ENCODE measurements at places on chromosomes 6 and 20.

GRCh38 chr20:25269833-25270170 lies 21.9 kb downstream of the PYGB start:
- DNase-seq: no peak

- no peak for DNase-seq
Measured at GRCh38 chr20:63961664-63962425, 5.6 kb upstream of the UCKL1 start.

DNA sequence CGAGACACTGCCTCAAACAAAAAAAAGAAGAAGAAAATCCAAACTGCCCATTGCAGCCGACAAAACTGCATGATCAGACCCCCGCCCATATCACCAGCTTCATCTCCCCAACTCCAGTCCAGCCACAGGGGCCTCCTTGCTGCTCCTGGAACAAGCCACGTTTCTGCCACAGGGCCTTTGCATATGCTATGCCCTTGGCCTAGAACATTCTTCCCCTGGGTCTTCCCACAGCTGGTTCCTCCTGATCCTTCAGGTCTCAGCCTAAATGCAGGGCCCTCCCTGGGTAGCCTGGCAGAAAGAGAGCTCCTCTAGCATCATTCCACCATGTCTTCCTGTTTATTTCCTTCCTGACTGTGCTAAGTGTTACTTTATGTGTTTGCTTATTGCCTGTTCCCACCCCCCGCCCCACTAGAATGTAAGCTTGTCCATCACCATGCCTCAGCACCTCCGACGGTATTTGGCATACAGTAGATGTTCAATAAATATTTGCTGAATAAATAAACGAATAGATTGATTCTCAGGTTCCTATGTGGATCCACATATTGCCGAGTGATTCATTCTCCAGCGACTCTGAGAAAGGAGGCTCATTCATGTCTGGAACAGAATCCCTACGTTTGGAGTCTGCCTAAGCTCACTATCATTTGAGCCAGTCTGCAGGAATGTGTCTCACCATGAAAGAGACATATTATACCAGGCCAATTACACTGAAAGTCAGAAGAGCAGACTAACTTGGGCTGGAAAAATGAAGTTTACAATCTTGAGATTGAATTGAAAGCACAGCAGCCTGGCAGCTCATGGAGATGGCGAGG lies 56.1 kb downstream of the NFATC2 start:
- no peak for DNase-seq

DNA sequence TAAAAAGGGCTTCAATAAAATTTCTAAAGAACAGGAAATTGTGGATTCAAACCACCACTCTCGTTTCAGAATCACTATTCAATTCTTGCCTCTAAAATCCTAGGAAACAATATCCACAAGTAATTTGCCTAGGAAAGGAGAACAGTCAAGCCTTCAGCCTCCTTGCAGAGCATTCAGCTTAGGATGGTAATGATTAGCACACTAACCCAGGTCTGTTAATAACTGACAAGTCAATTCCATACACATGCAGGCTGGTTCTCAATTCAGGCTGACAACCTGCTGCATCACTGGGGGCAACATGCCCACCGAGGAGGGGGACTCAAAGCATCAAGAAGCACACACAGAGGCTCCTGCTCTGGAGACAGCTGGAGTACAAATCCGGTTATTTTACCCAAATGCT lies 57.6 kb downstream of the GMDS start:
- no peak for DNase-seq

DNA sequence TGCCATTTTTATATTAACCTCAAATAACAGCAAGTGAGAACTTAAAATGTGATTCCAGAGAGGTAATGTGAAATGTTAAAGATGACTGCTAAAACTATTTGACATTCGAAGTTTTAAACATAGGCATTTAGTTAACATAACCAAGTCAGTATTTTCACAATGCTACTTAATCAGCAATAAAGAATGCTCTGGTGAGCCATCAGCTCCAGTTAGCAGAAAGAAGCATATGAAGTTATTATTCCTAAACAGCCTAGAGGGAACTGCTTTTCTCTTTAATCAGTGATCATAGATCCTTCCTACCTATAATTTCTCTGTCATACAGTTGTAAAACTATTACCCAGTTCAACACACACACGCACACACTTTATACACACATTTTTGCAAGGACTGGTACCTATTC lies 60.1 kb downstream of the MMS22L start:
- no peak for DNase-seq

- DNase-seq: no peak
Measured at GRCh38 chr6:122404444-122404843, 5.0 kb downstream of the HSF2 start.

DNA sequence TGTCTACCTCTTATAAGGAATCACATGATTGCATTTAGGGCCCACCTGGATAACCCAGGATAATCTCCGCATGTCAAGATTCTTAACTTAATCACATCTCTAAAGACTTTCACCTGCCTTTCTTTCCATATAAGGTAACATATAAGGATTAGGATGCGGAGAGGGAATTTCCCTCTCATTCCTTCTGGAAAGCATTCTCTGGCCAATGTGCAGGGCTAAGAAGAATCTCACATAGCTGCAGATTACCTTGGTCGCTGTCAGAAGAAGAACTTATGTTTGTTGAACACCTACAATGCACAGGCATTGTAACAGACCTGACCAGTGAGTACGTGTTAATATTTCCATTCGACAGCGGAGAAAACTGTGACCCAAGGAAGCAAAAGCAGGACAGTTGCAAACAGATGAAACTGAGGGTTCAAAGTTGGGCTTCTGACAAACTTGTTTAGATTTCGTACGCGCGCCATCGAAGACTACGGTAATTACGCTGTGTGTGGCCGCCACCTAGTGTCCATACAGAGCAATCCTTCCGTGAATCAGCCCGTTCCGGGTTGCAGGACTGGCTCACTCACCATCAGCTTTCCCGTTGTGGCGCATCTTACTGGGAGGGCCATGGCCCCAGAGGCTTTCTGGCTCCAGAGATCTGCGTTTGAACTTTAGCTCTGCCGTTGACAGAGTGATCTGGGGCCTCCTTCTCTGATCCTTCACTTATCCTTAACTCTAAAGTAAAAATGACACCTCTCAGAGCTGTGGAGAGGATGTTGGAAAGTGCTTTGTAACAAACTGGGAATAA lies 9.5 kb downstream of the C20orf202 start:
- DNase-seq: peak; percentile 24

DNA sequence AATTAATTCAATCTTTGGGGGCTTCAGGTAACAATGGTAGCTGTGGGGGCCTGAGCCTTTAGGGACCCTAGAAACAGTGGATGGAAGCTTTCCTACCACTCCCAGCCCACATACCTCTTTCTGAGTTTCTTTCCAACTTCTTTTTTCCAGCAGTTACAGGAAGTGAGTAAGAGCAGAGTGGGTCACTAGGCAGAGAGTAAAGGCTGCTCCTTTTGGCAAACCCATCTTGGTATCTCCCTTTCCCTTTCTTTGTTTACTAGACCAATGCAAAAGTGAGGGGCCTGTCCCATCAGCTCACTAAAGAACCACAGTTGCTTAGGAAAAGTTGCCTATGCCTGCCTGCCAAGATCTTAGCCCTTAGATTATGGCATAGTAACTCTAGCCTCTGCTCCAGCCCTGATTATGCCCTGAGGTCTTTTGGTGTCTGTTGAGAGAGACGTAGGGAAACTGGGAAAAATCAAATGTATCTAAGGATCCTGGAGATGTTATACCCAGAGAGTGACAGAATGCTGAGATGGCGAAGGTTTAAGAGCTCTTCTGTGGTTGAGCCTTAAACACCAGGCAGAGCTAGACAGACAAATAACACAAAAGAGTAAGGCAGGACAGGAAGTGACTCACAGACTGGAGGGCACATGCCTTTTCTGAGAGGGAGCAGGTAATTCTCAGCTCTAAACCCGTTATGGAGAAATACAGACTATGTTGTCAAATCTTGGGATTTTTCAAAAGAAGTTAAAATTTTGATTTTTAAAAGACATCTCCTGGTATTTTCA lies 31.3 kb downstream of the TRMT6 start:
- DNase-seq: no peak

DNA sequence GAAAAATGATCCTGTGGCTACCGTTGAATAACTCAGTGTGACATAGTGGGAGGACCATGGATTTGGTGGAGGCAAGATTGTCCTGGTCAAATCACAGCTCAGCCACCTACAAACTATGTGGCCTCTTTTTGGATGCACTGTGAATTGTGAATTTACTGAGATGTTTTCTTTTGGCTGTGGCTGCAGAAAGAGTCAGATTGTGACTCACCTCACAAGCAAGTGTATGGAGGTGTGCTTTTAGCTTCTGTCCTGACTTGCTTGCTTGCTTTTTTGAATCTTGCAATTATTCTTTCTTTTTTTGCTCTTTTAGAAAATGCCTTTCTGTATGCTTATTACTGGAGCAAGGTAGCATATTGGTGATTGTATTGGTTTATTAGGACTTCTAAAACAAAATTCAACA lies 122.9 kb upstream of the FOXO3 start:
- no peak for DNase-seq

- DNase-seq: no peak
Measured at GRCh38 chr6:144856622-144857021, 571.5 kb downstream of the UTRN start.

- DNase-seq: no peak
Measured at GRCh38 chr20:33604084-33604990, 57.8 kb upstream of the C20orf144 start.

GRCh38 chr20:55394592-55394991 lies 610.7 kb downstream of the CBLN4 start:
- DNase-seq: no peak

DNA sequence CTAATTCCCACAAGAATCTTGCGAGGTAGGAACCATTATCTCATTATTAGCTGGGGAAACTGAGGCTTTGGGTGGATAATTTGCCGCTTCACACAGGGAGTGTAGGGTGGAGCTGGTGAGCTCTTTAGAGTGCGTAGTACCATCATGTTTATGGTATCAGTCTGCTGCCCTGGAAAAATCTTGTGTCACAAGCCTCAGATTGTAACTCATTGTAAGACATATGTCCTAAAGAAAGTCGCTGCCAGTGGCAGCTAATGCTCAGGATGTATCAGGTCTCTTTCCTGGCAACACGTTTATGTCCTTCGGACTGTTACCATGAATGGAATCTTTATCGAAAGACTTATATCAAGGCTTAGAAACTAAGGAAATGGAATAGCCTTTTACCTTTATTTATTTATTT lies 1.9 kb downstream of the ZFAND3 start:
- no peak for DNase-seq

DNA sequence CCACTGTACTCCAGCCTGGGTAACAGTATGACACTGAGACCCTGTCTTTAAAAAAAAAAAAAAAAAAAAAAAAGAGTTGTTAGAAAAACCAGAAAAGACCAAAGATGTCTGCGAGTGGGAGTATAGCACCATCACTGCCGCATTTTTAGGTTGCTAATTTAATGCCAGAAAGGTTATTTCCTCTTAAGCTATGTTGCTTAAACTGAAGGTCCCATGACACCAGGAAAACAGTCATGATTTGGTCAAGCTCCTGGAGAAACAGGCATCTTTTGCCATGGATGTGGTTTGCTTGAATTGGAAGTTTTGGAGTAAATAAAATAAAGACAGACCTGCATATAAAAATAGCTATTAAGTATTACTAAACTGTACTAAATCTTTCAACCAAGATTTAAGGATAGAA lies 68.3 kb upstream of the TNFRSF21 start:
- DNase-seq: no peak

DNA sequence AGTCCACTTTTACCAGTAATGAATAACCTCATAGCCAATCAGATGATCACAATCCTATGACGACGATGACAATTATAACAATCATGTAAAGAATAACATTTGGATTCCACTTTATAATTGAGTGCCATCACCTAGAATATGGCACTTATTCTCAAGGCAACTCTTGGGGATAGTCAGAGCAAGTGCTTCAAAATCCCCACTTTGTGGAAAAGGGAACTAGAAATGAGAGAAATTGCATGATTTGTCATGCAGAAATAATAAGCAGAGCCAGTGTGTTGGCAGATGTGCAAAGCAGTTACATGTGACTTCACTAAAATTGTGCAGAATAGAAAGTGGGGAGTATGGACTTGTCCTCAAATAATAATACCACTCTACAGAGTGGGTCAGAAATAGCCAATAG lies 41.3 kb downstream of the FRK start:
- DNase-seq: no peak

DNA sequence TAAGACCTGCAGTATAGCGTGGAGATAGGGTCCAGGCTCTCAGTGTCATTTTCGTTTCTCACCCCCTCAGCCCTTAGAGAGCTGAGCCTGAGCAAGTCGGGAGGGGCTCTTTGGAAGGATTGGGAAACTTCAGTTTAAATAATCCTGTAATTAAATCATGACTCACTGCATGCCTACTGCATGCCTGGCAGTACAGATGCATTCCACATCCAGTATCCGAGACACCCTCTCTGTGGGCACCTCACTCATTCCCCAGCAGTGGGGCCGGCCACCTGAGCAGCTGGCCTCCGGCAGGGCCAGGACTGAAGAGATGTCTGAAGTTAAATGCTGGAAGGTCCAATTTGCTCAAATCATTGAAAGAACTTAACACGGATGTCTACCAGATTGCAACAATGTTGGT lies 316.6 kb downstream of the THBS2 start:
- DNase-seq: peak; percentile 15

- DNase-seq: no peak
Measured at GRCh38 chr20:25706793-25707192, 10.1 kb upstream of the ZNF337 start.

GRCh38 chr20:2751878-2752566 lies 48.4 kb downstream of the CPXM1 start:
- DNase-seq: no peak

GRCh38 chr20:2688041-2688591 lies 4.5 kb upstream of the EBF4 start:
- DNase-seq: no peak

DNA sequence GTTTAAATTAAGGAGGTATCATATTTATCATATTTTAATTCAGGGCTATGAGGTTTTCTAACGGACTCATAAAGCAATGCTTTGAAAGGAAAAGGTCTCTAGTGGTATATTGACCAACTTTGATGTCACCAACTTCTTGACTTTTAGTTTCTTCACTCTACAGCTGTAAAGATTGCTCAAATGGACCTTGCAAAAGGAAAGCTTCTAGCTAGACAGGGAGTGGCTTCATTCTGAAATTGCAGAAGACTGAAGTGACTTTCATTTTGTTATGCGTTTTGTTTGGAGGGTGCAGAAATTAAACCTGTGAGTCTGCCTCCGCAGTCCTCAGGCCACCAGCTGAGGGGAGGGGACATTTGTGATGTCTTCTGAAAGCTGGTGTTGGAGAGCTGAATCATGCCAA lies 95.7 kb downstream of the SLC24A3 start:
- no peak for DNase-seq

- DNase-seq: no peak
Measured at GRCh38 chr6:17610835-17611234, 10.7 kb downstream of the FAM8A1 start.

- no peak for DNase-seq
Measured at GRCh38 chr20:19970256-19970765, 46.9 kb upstream of the NAA20 start.

- no peak for DNase-seq
Measured at GRCh38 chr20:51065615-51066014, 42.7 kb upstream of the KCNG1 start.

DNA sequence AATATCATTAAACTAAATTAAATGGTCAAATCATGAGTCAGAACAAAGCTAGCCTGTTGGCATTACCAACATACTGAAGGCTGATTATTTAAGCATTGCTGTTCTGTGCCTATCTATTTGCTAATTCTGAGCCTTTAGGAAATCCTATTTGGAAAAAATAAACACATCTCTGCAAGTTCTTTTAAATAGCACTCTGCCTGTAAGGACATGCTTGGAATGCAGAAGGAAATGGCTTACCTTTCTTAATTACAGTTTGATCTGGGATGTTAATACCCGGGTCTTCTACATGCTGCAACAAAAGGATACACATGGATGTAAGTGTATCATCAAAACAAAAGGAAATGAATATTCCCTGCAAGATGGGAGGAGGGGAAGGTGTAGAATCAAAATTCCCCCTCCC lies 8.3 kb downstream of the TFAP2A start:
- no peak for DNase-seq

Data from fibroblast of skin of left quadriceps (primary cell).